ENCODE measurements at places on chromosomes 11 and 22. TPM values are rescaled to one million over a fixed set of nuclear protein-coding genes. Genes with fewer than 3 reads are reported as not detected.

GRCh38 chr11:57425565-57426438 is 1.1 kb downstream of the SLC43A3 start:
- peak; percentile 93 for DNase-seq

DNA sequence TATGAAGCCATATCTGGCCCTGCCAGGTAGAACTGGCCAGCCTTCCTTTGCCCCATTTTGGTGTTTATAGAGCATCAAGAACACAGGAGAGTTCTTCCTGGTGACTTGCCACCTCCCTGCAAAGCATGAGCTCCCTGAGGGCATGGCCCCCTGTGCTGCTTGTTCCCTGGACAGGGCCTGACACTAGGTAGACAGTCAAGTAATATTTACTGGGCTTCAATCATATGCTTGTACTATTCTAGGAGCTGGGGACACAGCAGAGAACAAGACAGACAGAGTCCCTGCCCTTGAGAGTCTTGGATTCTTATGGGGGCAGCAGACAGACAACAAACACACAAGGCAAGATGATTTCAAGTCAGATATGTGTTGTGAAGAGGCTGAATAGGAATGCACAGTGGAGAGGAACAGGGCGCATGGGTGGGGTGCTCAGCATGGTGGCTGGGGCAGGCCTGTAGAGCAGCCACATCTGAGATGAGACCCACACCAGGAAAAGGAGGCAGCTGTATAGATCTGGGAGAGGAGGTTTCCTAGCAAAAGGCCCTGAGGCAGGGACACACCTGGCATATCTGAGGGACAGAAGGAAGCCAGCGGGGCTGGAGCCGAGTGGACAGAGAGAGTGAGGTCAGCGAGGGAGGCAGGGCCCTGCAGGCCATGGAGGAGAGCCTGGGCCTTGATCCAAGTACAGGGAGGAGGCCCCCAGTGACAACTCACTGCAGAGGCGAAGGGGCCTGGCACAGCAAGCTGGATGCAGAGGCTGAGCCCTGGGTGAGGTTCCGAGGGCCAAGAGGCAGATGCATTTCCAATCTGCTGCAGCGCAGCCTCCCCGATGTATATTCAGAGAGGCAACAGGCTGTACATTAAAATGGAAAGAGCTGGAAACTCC is 10.2 kb upstream of the CBX6 start:
- DNase-seq, result no peak

GRCh38 chr11:71213696-71214552 is 38.5 kb downstream of the SHANK2 start:
- DNase-seq, result no peak

DNA sequence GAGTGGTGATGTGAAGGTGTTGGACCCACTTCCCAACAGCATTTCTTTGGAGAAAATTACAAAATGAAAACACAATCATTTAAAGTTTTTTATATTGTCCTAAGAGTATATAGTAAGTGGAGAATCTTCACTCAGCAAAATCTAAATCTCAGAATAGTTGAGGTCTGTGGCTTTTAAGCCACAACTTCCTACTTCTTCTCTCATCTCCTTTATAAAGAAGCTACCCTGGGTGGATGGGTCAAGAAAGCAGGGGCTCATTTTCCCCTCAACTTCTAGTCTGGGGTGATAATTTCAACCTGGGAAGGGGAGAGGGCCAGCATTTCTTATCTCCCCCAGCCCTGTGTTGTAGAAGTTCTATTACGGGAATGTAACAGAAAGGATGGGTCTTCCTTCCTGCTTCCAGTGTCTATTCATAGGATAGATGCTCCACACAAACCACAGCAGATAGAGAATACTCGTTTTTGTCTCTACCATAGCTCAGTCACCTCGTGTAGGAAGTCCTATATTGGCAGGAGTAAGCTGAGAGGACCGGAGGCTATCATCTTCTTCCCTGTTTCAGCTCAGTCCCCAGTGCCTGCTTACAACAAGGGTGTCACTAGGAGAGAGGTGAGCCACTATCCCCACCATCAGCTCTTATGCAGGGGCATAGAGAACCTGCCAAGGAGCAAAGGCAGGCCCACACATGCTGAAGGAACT is 341.5 kb downstream of the CASP12 start:
- DNase-seq, result no peak

The EI24 gene
- total RNA-seq, result 80.2 TPM

The APOBEC3G gene
- total RNA-seq, result 5.3 TPM

The TBX1 gene
- total RNA-seq, result 2.5 TPM

The PARVA gene
- total RNA-seq, result 181 TPM
